Neural crest cell (in vitro differentiated cells): ENCODE measurements at places on chromosomes 6 and 20. TPM values are rescaled to one million over a fixed set of nuclear protein-coding genes. Genes with fewer than 3 reads are reported as not detected.
A peak's percentile ranks its signal among the peaks of the same experiment; 100 is the strongest.

DNA sequence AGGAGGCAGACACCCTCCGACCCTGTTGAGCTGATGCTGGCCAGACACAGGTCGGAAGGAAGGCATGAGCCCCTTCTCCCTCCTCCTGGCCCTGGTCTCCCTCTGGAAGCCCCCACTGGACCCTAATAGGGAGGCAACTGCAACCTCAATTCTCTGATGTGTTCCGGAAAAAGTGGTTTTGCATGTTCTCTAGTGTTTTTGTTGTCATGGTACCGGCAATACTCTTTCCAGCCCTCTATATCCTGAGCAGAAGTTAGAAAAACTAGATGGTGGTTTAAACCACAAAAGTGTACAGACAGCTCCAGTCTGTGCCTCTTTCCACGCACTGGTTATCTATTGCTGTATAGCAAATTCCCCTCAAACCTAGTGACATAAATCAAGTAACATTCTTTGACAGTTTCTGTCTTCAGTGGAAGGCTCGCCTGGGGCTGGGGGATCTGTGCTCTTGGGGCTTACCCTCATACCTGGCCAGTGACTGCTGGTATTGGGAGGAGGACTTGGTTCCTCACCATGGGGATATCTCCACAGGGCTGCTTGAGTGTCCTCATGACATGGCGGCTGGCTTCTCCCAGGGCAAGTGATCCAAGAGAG, 37.0 kb downstream of the SYTL3 start:
- no peak for DNase-seq

DNA sequence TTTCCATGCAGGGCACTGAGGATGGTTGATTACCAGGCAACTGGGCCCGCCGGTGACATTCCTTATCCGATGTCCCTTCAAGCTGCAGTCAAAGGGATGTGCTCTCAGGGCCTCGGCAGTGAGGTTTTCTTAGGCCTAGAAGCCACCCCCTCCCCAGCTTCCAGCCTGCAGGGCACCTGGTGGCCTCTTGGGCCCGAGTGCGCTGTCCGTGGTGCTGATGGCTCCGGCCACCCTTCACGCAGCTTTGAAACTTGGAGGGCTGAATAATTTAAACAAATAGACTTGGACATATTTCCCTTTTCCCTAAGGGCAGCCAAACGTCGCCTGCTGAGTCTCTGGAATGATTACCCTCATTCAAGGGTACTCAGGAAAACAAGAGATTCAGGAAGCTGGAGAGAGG, 8.9 kb upstream of the MLN start:
- DNase-seq: peak; percentile 78

DNA sequence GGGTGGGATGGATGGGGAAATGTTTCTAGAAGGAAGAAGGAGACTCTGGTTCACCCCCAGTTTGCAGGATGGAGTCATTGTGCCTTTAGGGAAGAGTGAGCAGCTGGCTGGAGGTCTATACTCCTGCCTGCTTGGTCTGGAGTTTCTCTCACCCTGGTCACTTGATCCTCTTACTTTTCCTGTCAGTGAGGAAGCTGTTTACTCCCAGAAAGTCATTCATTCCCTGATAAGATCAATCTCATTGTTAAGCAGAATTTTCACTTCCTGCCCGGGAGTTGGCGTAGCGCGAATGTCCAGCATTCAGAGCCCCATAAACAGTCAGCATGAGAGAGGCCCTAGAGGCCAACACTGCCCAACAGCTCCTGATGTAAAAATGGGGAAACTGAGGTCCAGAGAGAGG, 70.4 kb upstream of the SIRPA start:
- DNase-seq: no peak

DNA sequence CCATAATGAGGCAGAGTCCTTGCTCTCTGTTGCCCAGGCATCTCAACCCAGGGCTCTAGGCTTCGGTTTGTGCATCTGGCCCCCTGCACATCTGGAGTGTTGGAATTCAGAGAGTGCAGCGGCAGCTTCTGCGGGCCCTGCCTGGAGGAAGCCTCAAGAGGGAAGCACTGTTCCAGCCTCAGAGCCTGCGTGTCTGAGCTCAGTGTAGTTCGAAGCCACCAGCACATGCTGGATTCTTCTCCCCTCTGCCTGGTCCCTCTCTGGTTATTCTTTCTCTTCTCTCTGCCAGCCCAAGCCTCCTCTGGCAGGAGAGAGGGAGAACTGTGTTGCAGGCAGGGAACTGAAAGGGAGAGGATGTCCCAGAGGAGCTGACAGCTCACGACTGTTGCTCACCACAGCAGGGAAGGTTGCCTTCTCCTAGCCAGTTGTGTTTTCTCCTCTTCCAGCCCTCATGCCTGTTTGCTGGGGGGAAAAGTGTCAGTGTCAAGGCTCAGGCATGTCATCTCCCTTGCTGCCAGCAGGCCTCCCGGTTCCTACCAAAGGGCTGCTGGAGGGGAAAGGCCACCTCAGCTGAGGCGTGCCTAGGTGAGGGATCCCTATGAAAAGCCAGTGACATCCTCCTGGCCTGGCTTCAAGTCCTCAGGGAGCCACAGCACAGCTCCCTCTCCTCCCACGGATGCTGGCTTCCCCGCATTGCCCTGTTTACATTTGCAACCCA, 126.0 kb upstream of the LRFN2 start:
- no peak for DNase-seq

- DNase-seq: no peak
Measured at GRCh38 chr6:14464055-14464454, 346.5 kb downstream of the CD83 start.

- no peak for DNase-seq
Measured at GRCh38 chr6:119171088-119171841, 92.8 kb upstream of the FAM184A start.

DNA sequence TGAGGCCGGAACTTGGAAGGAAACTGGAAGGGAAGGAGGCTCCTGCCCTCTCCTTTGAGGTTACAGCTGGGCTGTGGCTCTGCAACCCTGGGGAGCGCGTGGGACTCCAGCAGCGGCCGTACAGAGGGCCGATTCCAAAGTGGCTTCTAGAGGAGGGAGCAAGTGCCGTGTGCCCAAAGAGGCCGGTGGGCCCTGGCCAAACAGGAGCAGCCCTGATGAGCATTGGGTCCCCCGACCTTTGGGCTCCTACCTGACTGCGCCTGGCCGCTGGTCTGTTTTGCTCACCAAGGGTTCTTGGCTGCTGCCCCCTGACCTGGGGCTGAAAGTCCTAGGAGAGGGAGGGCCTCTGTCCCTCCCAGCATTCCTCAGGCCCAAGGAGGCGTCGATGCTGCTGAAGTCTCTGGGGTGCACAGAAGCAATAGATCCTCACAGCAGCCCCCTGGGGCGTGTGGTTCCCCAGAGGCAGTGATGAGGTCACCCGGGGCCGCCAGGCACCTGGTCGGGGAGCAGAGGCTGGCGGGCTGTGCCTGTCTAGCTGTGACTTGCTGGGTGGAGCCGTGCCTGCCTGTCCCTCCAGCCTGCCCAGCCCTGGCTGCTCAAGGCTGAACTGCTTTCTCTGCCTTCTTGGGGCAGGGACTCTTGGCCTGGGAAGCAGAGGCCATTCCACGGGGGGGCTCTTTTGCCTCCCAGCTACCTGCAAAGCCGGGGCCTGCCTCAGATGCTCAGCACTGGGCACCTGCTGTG, 9.8 kb downstream of the RBM38 start:
- DNase-seq: no peak

DNA sequence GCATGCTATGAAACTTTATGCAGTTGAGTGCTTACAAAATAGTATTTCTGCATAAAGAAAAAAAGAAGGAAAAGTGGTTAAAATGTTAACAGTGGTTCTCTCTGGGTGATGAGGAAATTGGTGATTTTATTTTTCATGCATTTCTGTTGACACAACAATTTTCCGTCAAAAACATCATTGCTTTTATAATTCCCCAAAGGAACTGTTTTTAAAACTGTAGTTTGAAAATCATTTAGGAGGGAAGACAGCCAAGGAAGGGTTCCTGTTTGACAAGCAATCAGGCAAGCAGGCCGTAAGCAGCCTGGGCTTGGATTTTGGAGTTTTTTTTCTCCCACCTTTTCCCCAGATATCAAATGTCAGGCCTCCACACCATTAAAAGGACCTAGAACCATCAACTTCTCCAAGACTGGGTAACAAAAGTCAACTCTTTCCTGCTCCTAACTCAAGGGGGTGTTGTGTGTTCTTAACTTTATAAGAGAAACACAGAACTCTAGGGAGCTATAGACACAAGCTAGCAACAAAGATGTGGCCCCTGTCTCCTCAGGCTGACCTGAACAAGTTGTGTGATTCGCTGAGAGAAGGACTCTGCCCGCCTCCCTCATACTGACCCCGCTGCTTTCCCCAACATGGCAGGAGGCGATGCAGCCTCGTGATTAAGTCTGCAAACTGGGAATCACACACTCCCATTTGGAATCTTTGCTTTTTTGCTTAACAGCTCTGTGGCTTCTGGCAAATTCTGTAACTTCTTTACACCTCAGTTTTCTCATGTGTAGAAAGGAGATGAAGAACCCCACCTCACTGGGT, 146.6 kb downstream of the BCAS1 start:
- no peak for DNase-seq

DNA sequence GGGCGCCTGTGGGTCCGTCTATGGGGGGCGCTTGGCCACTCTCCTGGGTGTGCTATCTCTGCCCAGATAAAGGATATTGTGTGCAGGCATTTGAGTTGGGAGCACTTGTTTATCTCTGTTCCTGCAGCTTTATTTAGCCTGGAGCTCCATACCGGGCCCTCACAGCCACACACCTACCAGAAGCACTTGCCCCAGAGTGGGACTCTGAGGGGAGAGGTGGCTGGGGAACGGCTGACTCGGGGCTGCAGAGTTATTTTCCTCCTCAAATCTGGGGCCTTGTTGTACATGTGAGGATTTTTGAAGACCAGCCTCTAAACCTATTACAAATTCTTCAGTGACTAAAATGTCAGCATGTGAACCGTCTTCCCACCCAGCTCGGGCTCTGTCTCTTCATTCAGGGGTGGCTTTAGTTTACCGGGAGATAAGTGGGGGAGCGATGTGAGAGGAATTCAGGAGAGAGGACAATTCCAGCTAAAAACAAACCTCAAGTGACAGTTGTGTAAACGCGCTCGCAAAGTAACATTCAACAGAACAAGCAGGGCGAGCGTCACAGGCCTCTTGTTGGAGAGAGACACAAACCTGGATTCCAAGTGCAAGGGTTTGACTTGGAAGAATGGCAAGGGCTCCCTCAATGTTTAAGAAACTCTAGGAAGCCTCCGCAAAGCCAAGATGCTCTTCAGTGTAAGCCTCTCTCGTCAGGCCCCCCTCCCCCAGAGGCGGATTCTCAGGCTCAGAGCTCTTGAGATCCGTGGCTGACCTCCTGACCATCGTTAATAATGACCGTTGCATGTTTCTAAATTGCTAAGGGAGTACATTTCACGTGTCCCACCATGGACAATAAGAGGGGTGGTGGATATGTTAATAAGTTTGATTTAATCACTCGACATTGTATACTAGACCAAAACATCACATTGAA, 548.9 kb downstream of the QKI start:
- no peak for DNase-seq

GRCh38 chr20:11700831-11701230, 216.9 kb upstream of the BTBD3 start:
- DNase-seq: no peak

- DNase-seq: no peak
Measured at GRCh38 chr6:149433405-149433804, 33.3 kb downstream of the SUMO4 start.

- DNase-seq: no peak
Measured at GRCh38 chr6:25377664-25378063, 98.5 kb downstream of the CARMIL1 start.

GRCh38 chr6:157034436-157035230, 257.5 kb downstream of the ARID1B start:
- no peak for DNase-seq

DNA sequence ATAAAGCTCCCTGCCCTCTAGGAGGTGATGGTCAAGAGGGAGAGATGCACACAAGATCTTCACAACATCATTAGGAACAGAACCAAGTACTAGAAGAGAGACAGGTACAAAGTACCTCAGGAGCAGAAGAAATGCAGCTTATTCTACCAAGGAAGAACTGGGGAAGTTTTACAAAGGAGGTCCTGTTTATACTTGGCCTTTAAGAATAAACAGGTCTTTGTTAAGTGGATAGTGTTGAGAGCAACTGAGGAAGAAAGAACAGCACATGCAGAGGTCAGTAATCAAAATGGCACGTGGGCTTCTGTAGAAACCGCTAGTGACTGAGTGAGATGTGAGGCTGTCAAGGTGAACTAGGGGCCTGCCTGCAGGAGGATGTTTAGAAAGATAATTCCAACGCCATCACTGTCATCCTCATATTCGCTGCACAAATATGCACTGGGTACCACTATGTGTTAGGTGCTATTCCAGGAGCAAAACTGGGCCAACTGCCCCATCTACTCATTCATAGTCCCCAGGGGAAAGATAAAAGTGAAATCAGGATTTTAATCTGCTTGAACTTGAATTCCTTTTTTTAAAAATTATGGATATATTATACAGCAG, 61.1 kb downstream of the ID4 start:
- DNase-seq: no peak

DNA sequence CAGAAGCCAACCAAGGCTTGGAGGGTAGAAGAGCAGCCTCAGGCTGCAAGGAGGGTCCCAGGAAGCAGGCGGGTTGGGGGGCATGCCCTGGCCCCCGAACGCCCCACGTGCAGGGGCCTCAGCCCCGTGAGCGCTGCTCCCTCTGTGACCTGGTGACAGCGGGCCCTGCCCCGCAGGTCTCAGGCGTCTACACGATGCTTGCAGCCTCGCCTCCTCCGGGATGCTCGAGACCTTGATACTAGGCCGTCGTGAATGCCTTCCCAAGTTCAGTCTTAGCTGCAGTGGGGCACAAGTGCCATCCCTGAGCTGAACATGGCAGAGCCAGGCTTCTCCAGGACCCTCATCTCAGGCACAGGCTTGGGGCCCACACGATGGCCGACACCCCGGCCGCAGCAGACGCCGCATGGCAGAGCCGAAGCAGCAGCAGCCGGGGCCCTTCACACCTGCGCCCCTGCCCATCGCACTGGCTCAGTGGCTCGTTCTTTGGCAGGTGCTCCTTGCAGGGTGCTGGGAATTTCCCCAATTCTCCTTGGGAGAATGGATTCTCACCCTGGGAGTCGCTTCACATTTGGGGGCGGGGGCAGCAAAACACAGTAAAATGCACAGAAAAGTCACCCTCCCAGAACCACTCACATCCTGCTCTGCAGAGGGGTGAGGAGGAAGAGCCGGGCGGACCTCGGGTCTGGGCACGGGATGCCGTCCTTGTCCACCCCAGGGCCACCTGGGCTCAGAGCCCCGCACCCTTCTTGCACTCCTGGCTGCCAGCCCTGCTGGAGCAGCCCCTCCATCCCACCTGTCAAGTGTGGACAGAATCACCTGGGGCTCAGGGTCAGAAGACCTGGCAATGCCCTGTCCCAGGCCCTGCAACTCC, 161.8 kb downstream of the DLL1 start:
- no peak for DNase-seq

PPIL6 gene
- total RNA-seq: 2.2 and 3.3 TPM in 2 replicates

EPHA7 gene
- total RNA-seq: 33.7 and 35.8 TPM in 2 replicates

MAFB gene
- 1.6 and 1.9 TPM in 2 replicates for total RNA-seq

NOX3 gene
- not detected in 2 replicates for total RNA-seq
